CD4-positive, alpha-beta T cell (primary cell): ENCODE measurements at places on chromosomes 4 and X.

- DNase-seq, result no peak
Measured at GRCh38 chr4:5753766-5754528, 42.9 kb downstream of the EVC start.

DNA sequence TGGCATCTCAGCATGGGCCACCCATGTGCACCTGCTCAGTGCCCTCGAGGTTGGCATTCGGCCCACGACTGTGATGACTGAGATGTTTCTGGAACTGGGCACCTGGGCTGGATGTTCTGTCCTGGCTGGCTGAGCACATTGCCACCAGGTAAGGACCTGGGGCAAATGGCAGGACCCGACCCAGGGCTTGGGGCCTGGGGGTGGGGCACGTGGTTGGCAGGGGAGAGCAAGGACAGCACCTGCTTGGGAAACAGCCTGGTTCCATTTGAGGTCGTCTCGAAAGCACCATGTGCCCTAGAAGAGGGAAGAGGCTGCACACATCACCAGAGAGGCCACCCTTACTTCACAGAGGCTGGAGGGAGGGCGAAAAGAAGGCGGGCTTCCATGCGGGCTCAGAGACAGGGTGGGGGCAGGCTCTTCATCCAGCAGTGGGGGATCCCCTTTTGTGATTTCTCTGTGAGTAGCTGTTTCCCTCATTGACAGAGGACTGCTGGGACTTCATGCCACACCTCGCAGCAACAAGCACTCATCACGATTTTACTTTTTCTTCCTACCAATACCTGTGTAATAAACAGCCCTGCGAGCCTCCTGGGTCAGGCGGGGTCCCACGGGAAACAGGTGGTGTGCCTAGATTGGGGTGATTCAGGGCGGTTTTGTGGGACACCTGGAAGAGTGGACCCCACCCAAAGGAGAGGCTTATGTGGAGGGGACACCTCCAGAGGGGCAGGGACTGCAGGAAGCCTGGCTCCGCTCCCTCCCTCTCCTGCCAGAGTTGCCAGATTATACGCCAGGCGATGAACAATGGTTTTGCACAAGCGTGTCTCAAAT, 12.0 kb downstream of the TMEM187 start:
- no peak for DNase-seq

DNA sequence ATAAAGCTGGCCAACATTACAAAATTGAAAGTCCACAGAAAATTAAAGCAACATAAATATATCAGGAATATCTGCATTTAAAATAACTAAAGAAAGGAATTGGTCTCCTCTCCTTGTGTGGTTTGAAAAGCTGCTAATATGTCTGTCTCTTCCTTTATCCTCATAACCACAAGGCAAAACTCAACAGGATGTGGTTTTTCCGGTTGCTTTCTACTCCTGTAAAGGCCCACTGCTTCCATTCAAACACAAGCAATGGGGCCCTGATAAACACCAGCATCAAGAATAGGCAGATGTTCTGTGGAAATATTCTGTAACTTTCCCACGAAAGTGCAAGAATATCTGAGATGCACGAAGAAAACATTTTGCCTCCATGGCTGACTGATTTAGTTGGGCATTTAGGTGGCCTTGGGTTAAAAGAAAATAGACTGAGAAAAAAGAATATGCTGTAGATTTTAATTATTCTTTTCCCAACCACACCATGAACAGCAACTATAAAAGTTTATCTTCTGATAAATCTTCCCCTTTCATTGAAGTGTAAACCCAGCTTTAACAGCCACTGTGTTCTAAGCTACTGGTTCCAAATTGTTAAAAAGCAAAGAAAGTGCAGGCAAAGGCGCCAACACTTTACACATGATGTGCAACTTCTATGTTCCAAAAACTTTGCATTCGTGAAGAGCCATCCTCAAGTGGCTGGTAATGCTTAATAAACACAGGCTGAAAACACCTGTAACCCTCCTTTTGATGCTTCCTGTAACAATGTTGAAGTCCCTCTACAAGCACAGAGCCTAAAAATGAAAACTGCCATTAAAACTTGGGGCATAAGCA, 50.5 kb upstream of the NDST3 start:
- no peak for DNase-seq

GRCh38 chrX:41823402-41823801, 99.4 kb downstream of the GPR82 start:
- DNase-seq, result no peak

DNA sequence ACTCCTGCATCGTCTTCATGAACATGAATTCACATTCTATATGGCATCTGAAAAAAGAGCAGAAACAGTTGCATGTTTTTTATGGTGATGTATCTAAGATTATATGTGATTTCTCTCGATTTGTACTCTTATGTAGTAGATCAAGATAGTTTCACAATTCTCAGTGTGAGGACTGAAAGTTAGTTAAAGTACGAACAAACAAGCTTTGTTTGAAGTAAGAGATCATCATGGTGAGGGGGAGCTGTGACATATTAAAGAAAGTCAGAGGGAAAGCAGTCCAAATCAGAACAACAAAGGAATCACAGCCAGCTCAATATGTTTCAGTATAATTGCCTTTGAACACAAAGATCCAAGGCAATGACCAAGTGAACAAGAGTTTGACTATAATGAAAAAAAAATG, 1140.6 kb downstream of the SH3BGRL start:
- no peak for DNase-seq

GRCh38 chrX:29792335-29792734, 423.0 kb upstream of the MAGEB2 start:
- no peak for DNase-seq

- DNase-seq, result no peak
Measured at GRCh38 chrX:124435616-124436015, 89.3 kb downstream of the SH2D1A start.

DNA sequence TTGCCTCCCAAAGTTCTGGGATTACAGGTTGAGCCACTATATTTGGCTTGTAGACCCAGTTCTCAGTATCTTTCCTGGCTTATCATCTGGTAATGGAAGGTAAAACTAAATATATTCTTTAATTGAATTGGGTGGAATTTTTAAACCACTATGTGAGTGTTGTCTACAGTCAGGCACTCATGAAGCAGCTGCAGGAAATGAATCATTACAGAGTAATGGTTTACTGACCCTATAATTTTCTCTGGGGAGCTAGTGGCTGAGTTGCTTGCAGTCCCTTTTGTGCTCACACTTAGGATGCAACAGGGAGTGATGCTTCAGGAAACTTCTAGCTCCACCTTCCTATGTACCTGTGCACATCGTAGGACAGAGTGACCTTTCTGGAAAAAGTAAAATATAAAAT, 4.1 kb upstream of the UGT2B7 start:
- no peak for DNase-seq

GRCh38 chrX:9650091-9650490, 115.6 kb downstream of the GPR143 start:
- no peak for DNase-seq

GRCh38 chr4:154660052-154660451, 47.6 kb upstream of the FGG start:
- no peak for DNase-seq

DNA sequence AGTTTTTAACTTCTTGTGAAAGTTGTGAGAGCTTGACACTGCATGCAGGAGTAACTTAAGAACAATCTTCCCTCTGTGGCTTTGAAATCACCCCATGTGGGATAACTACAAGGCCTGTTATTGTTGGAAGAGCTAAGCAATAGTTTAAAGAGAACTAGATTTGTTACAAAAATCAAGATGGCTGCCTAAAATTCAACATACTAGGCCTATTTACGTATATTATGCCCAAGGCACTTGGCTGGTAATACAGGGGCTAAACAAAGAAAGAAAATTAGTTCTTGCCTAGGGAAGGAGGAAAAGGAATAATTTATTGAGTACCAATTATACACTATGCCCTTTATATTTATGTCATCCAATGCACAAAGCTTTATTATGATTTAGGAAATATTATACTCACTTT, 36.1 kb downstream of the DMD start:
- no peak for DNase-seq

DNA sequence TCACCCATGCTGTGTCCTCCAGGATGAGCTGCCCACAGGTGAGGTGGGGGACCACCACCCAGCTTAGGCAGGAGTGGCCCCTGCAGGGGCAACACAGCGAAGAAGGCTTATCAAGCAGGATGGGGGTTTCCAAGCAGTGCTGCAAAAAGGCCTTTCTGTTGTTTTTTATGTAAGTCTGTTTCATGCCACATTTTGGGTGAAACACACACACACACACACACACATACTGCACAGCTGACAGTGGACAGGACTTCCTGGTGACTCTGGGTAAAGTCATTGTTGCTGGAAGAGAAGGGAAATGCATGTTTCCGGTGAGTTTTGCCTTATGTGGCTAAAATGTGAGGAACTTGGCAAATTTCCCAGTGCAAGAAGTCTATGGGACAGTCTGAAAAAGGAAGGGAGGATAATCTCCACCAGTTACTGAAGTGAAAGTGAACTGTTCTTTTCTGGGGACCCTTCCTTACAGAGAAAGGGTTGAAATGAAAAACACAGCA, 119.2 kb downstream of the IRF2 start:
- no peak for DNase-seq

DNA sequence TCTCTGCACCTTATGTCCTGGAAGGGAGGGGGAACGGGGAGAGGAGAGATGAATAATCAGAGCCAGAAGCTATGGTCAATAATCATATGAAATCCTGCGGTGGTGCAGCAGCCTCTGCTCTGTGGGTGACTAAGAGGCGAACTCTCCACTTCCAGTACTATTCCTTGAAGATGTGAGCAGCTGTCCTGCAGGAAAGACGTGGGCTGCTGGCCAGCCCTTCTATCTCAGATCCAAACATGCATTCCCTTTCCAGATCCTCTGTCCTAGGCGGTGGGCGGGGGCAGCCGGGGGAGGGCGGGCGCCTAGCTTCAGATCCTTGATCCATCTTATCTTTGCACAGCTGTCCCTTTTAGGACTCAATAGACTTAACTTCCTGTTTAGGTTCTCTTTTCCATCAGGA, 34.5 kb downstream of the SPINK2 start:
- DNase-seq, result no peak

- no peak for DNase-seq
Measured at GRCh38 chr4:4950561-4951290, 68.5 kb downstream of the CYTL1 start.

DNA sequence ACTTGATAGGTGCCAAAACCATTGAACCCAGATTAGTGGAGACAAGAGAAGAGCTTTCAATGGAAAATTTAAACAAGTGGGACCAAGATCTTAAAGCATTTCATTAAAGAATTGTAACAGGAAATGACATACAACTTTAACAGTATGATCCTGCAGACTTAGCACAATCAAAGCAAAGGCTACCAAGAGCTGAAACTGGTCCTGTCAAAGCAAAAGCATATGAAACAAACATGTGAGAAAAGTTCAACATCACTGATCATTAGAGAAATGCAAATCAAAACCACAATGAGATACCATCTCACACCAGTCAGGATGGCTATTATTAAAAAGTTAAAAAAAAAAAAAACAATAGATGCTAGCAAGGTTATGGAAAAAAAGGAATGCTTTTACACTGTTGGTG, 425.6 kb downstream of the IL1RAPL1 start:
- no peak for DNase-seq

GRCh38 chrX:110421500-110422455, 63.1 kb downstream of the RTL9 start:
- DNase-seq, result no peak

- DNase-seq, result no peak
Measured at GRCh38 chr4:76997532-76997931, 48.0 kb downstream of the SEPTIN11 start.
